Astrocyte of the spinal cord (primary cell): ENCODE measurements at places on chromosomes 5 and 9.

DNA sequence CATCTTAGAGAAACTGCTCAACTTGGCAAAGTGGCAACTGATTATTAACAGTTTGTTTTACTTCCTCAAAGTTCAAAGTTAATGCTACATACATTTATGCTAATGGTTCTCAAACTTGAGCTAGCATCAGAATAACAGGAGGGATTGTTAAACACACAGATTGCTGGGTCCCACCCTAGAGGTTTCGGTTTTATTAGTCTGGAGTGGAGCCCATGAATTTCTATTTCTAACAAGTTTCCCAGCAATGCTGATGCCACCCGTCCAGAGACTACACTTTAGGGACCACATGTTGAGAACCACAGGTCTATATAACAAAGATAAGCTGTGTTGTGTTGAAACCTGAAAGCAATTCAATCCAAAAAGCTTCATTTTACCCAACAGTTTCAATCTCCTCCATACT, 95.3 kb downstream of the FBXW11 start:
- DNase-seq: no peak

- DNase-seq: peak; percentile 77
Measured at GRCh38 chr5:35031276-35031675, 16.5 kb downstream of the AGXT2 start.

DNA sequence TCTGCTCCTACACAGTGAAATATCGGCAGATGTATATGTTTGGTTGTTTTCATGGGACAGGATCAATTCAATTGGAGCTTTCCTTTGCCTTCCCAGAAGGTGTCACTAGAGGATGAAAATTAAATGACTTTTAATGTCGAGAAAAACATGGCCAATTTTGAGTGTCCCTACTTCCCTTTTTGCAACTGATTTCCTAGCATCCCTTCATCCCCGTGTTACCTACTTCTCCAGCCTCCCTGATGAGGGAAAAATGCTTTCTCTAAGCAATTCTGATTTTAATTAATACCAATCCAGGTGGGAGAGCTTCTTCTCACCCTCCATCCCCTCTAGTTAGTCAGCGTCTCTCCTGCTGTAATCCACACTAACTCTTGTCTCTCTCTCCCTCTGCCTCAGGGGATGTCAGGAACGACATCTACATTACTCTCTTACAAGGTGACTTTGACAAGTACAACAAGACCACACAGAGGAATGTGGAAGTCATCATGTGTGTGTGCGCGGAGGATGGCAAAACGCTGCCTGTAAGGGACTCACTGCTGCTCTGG, 64.9 kb downstream of the DOCK2 start:
- DNase-seq: peak; percentile 66

DNA sequence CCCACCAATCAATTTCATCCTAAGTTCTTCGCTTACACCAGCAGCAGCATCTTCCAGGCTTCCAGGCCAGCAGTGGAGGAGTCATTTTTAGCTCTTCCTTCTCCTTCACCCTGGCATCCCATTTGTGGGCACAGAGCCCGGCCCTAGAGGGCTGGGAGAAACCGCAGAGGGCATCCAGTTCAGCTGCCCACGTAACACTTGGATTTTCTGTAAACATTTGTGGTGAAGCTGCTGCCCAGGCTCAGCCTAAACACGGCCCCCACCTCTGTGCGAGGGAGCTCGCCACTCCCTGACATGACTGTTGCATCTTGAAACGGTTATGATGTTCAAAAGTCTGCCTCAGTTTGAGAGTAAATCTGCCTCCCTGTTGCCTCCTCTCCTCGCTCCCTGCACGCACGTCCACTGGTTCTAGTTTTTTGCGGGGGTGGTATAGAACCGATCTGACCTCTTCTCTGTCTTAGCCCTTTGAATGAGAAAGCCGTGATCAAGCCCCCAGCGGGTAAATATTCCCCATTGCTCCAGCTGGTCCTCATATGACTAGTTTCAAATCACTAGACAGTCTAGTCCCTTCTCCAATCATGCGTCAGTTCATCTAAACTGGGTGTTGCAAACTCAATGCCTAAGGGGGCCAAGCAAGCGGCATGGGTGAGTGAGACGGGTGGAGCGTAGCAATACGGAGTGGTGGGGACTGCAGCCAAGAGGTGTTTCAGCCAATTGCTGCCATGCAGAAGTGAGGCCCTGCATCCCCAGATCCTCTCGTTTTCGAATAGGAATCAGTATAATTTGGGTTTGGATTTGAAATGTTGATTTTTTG, 34.9 kb upstream of the N4BP3 start:
- DNase-seq: peak; percentile 21

DNA sequence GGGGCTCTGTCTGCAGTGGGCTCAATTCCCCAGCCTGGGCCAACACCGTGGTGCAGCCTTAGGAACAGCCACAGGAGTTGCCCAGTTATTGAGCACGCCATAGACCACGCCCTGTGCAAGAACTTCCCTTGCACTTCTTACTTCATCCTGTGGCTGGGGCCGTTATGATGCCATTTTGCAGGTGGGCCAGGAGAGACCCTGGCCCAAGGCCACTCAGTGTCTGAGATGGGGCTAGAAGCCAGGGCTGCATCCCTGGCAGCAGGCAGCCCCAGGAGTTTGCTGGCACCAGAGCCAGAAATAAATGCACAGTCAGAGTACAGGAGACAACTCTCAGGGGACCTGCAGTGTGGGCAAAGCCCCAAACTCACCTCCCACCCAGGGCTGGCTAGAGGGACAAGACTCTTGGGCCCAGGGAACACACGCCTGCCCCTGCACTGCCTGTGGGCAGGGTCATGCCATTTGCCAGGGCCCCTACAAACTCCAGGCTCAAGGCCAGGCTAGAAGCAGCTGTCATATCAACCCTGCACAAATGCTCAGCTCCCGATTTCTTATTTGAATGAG, 6.7 kb downstream of the CORO2A start:
- DNase-seq: no peak

GRCh38 chr9:74496406-74496805, 729 bp upstream of the RORB start:
- DNase-seq: peak; percentile 27

GRCh38 chr5:57249265-57249874, 75.5 kb downstream of the GPBP1 start:
- DNase-seq: no peak

- peak; percentile 19 for DNase-seq
Measured at GRCh38 chr5:126912616-126913200, 117.7 kb downstream of the MARCHF3 start.

GRCh38 chr5:117682416-117682815, 1107.8 kb upstream of the SEMA6A start:
- DNase-seq: peak; percentile 29

DNA sequence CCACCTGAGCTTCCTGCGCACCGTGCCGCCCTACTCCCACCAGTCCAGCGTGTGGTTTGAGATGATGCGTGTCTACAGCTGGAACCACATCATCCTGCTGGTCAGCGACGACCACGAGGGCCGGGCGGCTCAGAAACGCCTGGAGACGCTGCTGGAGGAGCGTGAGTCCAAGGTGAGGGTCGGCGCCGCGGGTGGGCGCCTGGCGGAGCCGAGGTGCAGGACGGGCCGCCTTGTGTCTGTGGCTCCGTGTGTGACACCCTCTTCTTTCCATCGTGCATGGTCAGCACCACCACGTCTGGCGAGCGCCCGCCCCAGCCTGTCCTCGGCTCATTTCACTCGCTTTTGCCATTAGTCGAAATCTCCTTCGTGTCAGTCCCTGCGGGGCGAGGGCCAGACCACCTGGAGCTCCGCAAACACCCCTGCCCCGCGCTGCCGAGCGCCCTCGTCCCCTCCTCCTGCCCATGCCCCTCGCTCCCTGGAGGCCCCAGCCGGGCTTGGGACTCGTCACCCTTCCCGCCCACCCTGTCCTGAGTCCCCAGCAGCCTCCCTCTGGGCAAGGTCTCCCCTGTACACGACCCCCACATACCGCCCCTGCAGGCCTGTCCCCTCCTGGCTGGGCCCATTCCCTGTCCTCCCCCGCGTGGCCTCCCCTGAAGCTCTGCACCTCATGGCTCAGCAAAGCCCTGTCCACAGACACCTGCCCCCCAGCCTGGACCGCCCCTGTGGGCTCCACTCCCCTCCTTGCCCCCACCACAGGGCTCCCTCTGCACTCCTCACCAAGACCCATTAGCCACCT, 7.0 kb downstream of the GRIN1 start:
- no peak for DNase-seq

- no peak for DNase-seq
Measured at GRCh38 chr5:133256276-133256675, 204.5 kb downstream of the HSPA4 start.

DNA sequence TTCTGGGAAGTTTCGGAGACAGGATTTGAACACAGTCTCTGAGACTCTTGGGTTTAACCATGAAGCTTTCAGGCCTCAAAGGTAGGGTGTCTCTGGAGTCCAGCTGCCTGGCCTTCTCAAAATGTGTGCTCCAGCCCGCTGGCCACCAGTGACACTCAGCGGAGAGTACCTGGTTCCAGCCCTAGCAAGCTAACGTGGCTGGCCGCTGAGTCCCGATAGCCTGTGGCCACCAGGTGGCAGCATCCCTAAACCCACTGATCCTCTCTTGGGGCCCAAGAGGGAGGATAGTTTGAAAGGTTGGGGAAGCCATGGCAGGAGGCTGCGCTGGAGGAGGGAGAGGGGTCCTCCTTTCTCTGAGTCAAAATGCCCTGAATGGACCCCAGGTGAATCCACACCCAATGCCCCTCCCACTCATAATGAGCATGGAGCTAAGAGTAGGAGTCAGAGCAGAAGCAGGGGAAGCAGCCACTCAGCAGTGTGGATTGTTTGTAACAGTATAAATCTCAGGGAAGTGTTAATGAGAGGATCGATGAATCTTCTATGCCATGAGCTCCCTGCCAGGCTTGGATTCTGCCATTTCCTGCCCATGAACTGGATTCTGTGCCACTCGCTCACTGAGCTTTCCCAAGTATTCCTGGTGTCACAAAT, 5.4 kb upstream of the TIFAB start:
- DNase-seq: peak; percentile 48

DNA sequence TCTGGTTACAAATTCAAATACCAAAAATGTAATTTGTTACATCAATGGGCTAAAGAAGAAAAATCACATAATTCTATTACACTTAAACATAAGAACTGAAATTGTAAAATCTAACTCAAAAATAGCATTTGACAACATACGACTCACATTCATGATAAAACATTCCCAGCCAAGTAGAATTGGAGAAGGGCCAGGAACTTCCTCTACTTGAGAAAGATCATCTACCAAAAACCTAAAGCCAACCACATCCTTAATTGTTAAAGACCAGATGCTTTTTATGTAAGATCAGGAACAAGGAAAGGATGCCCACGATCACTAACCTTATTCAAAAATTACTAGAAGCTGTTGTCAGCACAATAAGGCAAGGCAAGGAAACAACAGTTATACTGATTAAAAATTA, 1819.8 kb upstream of the C9orf72 start:
- peak; percentile 41 for DNase-seq

- no peak for DNase-seq
Measured at GRCh38 chr9:130198501-130199179, 26.4 kb downstream of the NCS1 start.

- no peak for DNase-seq
Measured at GRCh38 chr9:6186691-6187090, 28.9 kb upstream of the IL33 start.

GRCh38 chr9:68538200-68538599, 2.5 kb downstream of the TMEM252 start:
- DNase-seq: no peak

GRCh38 chr5:172107571-172107970, 80.5 kb downstream of the STK10 start:
- DNase-seq: peak; percentile 81

DNA sequence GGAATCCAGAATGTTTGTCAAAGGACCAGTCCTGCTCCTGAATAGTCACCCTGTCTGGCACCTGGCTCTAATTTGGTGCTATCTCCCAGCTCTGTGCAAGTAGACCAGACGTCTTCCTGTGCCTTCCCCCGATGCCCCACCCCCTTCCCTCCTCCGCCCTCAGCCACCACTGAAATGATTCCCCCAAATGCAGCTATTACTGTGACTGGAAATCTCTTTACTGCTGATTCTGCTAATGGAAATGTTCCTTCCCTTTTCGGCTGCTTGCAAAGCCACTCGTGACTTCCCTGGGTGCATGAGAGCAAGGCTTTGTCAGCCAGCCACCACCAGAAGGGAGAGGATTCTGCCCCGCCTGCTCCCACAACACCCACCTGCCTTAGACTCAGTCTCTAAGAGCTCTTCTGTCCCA, 11.4 kb downstream of the ASTN2 start:
- no peak for DNase-seq

GRCh38 chr9:68797116-68797515, 92.1 kb downstream of the PIP5K1B start:
- DNase-seq: no peak

DNA sequence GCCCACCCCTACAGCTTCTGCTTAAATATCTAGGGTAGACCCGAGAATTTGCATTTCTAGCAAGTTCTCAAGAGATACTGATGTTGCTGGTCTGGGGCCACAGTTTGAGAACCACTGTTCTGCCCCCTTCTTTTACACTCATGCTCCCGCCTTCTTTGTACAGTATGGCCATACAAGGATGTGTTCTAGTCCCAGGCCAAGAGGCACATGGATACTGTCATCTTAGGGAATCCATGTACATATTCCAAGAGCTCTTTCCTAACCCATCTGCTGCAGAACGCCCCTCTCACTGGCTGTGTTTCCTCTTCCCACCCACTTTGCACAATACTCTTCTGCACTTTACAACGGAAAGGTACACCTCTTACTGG, 44.4 kb downstream of the FGF18 start:
- no peak for DNase-seq

- no peak for DNase-seq
Measured at GRCh38 chr5:33303579-33304095, 137.1 kb upstream of the TARS1 start.

DNA sequence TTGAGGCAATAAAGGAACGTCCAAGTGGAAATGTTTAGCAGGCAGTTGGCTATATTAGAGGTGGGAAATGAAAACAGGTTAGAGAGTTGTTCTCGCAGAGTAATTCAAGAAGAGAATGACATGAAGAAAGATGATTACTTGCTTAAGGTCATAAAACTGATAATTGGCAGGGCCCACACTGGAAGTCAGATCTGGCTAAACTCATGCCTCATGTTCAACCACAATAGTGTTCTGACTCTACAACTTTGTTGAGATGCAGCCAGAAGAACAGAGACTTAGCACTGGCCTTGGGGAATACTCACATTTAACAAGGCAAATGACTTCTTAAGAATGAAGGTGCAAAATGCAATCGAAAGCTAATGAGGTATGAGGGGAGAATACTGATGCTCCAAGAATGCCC, 27.2 kb upstream of the TNFSF8 start:
- DNase-seq: no peak

- DNase-seq: no peak
Measured at GRCh38 chr5:96159043-96159442, 197.4 kb upstream of the ELL2 start.

- DNase-seq: peak; percentile 35
Measured at GRCh38 chr5:91378752-91379211, 4.3 kb downstream of the ARRDC3 start.
